OCI-LY7 (cell line): ENCODE measurements at places on chromosomes 4 and X. TPM values are rescaled to one million over a fixed set of nuclear protein-coding genes. Genes with fewer than 3 reads are reported as not detected.

- no peak for DNase-seq
Observed at GRCh38 chr4:30723201-30723955, 3.2 kb downstream of the PCDH7 start.

GRCh38 chr4:48931459-48931858 is 24.9 kb upstream of the OCIAD2 start:
- no peak for DNase-seq

- DNase-seq, result no peak
Observed at GRCh38 chr4:2621419-2621818, 85.0 kb downstream of the FAM193A start.

GRCh38 chr4:82515705-82516104 is 46.1 kb downstream of the TMEM150C start:
- DNase-seq, result no peak

DNA sequence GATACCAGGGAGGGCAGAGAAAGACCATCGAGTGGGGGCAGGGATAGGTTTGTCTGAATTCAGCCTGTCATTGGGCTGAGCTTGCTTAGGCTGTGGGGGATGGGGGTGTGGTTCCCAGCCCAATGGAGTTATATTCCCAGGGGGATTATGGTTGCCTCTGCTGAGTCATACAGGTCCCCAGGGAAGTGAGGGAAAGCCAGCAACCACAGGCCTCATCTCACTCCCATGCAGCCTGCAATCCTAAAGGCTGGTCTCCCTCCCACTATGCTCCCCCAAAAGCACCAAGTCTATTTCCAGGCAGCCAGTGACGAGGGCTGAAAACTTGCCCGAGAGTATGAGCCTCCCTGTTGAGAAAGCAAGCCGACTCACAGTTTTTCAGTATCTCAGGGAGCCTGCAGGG is 39.3 kb downstream of the AFM start:
- DNase-seq, result no peak

DNA sequence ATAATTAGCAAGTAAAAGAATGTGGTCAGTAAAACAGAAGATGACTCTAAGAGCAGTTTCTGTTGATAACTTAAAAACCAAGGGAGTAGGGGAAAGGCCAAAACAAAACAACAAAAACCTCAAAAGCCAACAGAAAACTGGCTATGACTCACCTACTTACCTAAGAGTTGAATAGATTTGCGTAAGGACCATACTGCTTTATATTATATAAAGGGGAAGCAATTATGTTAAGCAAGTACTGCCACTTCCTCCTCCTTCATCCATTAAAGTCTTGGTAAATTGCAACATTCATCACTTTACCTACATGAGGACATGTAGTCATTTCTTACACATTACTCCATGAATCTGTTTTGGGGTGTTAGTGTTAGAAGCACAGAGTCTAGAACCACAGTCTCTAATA is 85.9 kb upstream of the FAM47A start:
- DNase-seq, result no peak

GRCh38 chr4:159413306-159413943 is 310.5 kb downstream of the RAPGEF2 start:
- DNase-seq, result no peak

DNA sequence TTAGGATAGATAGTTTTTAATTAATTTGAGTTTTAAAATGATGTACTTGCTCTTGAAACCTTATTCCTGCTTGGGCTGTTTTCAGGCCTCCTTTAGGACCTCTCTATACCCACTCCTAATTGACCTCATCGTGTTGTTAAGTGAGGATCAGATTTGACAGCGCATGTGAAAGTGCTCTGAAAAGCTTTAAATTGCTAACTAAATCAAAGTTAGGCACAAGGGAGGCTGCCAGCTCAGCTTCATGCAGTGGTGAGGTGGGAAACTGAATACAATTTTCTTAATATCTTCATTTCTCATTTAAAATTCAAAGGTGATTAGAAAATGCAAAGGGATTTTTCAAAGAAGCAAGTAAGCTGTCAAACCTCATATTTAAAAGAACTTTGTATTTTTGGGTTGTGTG is 20.0 kb downstream of the FHDC1 start:
- no peak for DNase-seq

DNA sequence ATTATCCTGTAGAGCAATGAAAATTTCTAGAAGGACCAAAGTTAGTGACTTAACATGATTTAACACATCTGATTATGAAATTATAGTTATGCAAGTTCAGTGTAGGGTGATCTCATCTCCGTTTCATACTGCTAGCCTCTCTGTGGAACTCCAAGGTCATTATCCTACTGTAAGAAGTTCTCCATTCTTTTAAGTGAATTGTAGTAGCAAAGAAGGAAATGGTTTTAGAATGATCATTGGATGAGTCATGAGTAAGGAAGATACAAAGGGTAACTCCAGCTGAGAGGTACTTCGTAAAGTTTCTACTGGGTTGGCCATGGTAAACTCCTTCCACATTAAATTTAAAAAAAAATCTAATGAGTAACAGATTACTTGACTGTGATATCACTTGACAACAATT is 215.0 kb upstream of the GIMD1 start:
- DNase-seq, result no peak

- DNase-seq, result no peak
Observed at GRCh38 chrX:24761306-24761705, 67.6 kb downstream of the POLA1 start.

HTN1 gene
- not detected in 2 replicates for total RNA-seq

CCDC158 gene
- total RNA-seq, result not detected in 2 replicates

COL4A5 gene
- total RNA-seq, result not detected in 2 replicates

LDOC1 gene
- not detected in 2 replicates for total RNA-seq
